ENCODE measurements at places on chromosomes 7 and 10.

GRCh38 chr10:70135684-70136083 is 3.1 kb upstream of the AIFM2 start:
- no peak for DNase-seq

- DNase-seq, result no peak
These were observed 2.1 kb downstream of the DENND11 start for GRCh38 chr7:141699860-141700259.

DNA sequence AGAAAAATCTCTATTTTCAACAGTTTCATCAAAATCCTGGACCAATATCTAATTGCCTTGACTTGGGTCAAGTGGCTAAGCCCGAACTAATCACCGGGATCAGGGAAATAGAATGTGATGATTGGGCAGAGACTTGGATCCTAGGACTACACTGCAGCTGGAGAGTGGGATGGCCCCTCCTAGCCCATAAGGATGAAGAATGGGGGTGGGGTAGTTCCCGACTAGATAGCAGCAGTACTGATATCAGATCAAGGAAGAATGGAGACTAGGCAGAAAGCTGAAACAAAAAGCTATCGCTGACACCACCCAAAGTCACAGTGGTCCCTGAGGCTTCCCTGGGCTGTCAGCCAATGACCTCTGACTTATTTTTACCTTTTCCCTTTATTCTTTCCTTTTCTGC is 160.4 kb upstream of the PHYHIPL start:
- no peak for DNase-seq

- DNase-seq, result no peak
These were observed 14.1 kb upstream of the C10orf95 start for GRCh38 chr10:102465466-102465865.

- no peak for DNase-seq
These were observed 3.3 kb downstream of the TMEM229A start for GRCh38 chr7:124029396-124030188.

DNA sequence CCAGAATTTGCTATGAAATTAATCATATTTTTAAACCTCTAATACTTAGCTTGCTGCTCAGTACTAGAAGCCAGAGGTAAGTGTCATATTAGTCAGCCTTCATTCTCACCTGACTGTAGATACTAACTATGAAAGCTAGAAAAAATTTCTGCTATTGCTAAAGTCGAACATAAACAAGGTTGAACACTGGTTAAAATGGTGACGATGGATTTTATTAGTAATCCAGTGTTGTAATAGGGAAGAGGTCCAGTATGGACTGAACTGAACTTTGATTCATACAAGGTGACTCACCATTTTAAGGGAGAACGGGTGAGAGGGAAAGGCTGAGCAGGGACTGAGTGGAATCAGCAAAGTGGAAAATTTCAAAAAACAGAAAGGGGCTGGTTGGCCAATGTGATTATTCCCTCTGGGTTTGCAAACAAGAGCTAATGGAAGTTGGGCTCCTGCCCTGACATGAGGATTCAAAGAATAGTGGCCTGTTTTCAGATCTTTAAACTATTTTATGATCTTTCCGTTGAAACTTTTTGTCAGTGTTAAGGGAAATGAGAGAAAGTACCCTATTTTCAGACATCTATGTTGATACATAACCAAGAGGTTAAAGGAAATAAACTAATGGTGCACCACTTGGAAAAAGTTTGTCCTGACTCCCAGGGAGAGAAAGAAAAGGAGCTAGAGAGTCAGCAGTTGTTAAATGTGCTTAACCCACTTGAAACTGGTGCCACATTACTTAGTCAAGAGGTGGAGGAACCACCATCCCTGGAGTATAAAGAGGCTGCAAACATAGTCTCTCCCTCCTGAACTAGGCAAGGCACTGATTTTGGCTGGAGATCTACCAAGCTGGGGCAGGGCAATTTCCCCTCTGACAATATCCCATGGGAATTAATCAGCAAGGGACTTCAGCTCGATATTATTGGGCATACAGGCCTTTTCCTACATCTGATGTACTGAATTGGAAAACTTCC is 15.3 kb upstream of the AKR1C1 start:
- no peak for DNase-seq

GRCh38 chr10:33327751-33328150 is 6.7 kb downstream of the NRP1 start:
- no peak for DNase-seq

Measured in T-cell (primary cell).